ENCODE measurements at places on chromosomes 16 and 17. TPM values are rescaled to one million over a fixed set of nuclear protein-coding genes. Genes with fewer than 3 reads are reported as not detected.

Gene SPAG5
- total RNA-seq, result 146 TPM

Gene SDR42E2
- total RNA-seq, result 0.13 TPM

Gene IL34
- 8.8 TPM for total RNA-seq

Gene FBXO39
- total RNA-seq, result not detected

Gene ABCC12
- total RNA-seq, result not detected

Gene VMO1
- total RNA-seq, result 2.1 TPM

Gene KREMEN2
- 7.5 TPM for total RNA-seq

Gene NPIPB8
- 1.3 TPM for total RNA-seq

Gene STX4
- total RNA-seq, result 31.3 TPM

Gene IKZF3
- total RNA-seq, result 0.81 TPM

Gene HEATR9
- not detected for total RNA-seq

Gene STX1B
- 19.9 TPM for total RNA-seq

Gene PPP1R27
- not detected for total RNA-seq

Gene HSPB9
- 0.57 TPM for total RNA-seq

Gene SLC5A11
- total RNA-seq, result not detected

Gene ASGR1
- 17.7 TPM for total RNA-seq

Gene SMIM5
- total RNA-seq, result not detected

Gene OR1D2
- not detected for total RNA-seq

Gene DNAH17
- 0.87 TPM for total RNA-seq

Gene HDAC5
- 61.6 TPM for total RNA-seq

Gene CCL5
- 0.17 TPM for total RNA-seq

Gene SLFN13
- total RNA-seq, result 20.8 TPM

Gene ZNF423
- total RNA-seq, result 37.6 TPM

Gene SYCE1L
- total RNA-seq, result 7.0 TPM

Gene LUC7L3
- total RNA-seq, result 182 TPM

Gene ADAP2
- total RNA-seq, result 0.69 TPM
